Activated naive CD4-positive, alpha-beta T cell treated with anti-CD3 and anti-CD28 coated beads for 36 hours (primary cell): ENCODE measurements at places on chromosomes 12 and 14. TPM values are rescaled to one million over a fixed set of nuclear protein-coding genes. Genes with fewer than 3 reads are reported as not detected.

- no peak for DNase-seq
These were observed 358.9 kb downstream of the PAWR start for GRCh38 chr12:79331870-79332269.

GRCh38 chr12:41277100-41277945 is 89.2 kb downstream of the PDZRN4 start:
- peak; percentile 28 for DNase-seq

GRCh38 chr12:3354586-3354985 is 136.4 kb upstream of the PRMT8 start:
- DNase-seq: no peak

GRCh38 chr14:57889245-57889644 is 23.4 kb upstream of the SLC35F4 start:
- no peak for DNase-seq

DNA sequence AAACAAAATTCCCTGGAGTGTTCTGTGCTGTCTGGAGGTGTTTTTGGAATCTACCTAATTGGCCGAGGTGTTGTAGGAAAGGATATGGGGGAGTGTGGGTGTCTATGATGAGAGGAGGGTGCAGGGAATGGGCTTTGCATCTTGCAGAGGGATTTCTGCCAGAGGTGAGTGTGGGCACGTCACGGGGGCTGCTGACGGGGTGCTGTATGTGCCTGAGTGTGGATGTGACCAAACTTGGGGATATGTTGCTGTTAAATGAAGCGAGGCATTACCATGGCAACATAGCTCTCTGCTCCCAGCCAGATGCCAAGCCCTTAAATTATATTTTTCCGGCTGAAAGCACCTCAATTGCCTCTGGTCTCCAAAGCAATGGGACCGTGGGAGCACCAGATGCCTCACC is 44.3 kb upstream of the SPTLC2 start:
- no peak for DNase-seq

DNA sequence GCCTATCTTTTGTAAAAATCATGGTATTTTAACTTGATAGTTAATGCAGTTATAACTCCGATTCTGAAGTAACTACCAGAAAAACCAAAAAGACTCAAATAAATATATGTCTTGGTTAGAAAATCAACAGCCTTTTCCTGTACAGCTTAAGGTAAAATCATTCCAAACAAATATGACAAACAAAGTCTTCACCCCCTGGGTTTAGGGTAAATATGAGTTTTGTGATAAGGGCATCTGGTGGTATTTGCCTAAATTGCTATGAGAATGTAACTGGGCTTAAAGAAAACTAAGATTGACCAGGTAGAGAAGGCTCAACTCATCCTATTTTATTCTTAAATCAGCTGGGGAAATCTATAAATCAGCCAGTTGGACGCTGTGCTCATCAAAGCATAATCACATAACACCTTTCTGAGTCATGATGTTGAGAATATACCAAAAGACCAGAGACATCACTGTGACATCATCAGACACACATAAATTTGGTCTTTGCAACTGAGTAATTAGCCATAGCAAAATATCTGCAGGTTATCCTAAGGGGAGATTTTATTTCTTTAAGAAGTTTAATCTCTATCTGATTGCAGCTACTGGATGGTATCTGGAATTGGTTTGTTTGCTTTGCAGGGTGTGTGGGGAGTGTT is 133.9 kb downstream of the STXBP6 start:
- no peak for DNase-seq

- no peak for DNase-seq
These were observed 80.5 kb downstream of the TMEM260 start for GRCh38 chr14:56659964-56660551.

GRCh38 chr14:53501361-53502211 is 348.5 kb upstream of the DDHD1 start:
- DNase-seq: no peak

DNA sequence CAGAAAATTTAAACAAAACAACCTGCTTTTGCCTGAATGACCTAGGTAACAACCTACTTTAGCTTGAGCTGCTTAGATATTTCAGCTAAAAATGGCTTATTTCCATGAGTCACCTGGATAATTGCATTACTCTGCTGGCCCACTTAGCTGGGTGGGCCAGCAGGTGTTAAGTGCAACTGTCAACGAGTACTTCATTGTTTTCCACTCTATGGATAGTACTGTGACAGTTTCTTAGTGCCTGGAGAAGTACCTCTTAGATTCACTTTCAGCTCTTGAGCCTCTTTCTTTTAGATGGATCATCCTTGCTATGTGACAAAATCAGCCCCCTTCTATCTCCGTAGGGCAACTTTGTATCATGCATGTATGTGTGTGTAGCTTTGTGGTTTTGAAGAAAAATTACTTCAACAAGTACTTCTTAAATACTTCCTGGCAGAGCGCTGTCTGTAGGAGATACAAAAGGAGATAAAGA is 368.2 kb upstream of the ATP2B1 start:
- no peak for DNase-seq

- DNase-seq: peak; percentile 84
These were observed 55.1 kb downstream of the MED13L start for GRCh38 chr12:116222358-116222757.

DNA sequence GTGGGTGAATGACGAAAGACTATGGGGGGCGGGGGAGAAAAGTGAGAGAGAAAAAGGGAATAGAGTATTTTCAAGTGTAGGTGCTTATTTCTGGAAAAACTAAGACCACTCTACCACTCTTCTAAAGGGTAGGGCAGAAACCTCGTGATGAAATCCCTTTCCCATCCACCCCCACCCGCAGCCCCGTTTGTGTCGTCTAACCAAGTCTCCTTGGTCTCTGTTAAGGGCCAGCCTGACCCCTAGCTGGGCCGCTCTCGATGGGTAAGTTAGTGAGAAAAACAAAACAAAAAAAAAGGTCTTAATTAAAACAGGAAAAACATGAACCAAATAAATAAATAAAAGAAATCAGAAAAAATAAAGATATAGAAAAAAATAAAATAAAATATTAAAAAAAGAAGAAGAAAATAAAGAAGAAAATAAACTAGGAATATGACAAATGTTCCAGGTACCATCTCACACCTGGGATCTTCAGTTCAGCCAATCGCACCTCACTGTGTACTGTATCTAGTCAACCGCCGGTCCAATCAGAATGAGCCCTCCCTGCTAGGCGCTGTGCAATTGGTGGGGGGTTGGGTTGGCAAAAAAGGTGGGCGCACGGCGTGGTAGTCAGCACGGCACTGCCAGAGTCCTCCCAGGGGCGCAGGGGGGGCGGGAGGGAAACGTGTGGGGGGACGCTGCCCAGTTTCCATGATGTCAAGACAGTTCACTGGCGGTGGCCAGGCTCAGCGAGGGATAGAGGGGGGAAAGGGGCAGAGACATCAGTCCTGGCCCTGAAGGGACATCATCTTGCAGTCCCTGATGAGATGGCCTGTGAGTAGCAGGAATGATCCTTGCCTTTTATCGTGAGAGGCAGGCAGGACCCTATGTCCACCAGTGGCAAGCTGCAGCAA is 9.8 kb upstream of the CDH24 start:
- no peak for DNase-seq

- no peak for DNase-seq
These were observed 31.9 kb upstream of the RASSF8 start for GRCh38 chr12:25926536-25926935.

GRCh38 chr12:93183940-93184671 is 193.6 kb upstream of the NUDT4 start:
- peak; percentile 25 for DNase-seq

CD4 gene
- 155 TPM for total RNA-seq

LRRC9 gene
- not detected for total RNA-seq

GXYLT1 gene
- total RNA-seq: 5.1 TPM

CCDC38 gene
- total RNA-seq: not detected

MUCL1 gene
- total RNA-seq: not detected
